Activated naive CD8-positive, alpha-beta T cell treated with anti-CD3 and anti-CD28 coated beads, Interleukin-2, amount 50 U/mL, for 24 hours (primary cell): ENCODE measurements at places on chromosomes 16 and 17.
A peak's percentile ranks its signal among the peaks of the same experiment; 100 is the strongest.

DNA sequence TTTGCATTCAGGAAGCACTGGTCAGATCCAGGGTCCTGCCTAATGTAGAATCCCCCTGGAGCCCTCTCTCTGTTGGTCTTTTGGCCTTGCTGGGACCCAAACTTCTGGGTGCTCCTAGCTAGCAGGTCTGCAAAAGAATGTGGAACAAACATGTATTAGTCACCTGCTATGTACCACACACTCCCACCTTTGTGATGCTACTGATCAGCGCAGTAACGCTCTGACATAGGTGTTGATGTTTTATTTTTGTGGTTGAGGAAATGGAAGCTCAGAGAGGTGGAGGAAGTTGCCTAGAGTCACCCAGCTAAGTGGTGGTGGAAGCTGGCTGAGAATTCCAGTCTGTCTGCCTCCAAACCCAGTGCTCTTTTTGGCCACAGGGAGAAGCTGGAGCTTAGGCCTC, 35.8 kb upstream of the LGALS9 start:
- DNase-seq = no peak

DNA sequence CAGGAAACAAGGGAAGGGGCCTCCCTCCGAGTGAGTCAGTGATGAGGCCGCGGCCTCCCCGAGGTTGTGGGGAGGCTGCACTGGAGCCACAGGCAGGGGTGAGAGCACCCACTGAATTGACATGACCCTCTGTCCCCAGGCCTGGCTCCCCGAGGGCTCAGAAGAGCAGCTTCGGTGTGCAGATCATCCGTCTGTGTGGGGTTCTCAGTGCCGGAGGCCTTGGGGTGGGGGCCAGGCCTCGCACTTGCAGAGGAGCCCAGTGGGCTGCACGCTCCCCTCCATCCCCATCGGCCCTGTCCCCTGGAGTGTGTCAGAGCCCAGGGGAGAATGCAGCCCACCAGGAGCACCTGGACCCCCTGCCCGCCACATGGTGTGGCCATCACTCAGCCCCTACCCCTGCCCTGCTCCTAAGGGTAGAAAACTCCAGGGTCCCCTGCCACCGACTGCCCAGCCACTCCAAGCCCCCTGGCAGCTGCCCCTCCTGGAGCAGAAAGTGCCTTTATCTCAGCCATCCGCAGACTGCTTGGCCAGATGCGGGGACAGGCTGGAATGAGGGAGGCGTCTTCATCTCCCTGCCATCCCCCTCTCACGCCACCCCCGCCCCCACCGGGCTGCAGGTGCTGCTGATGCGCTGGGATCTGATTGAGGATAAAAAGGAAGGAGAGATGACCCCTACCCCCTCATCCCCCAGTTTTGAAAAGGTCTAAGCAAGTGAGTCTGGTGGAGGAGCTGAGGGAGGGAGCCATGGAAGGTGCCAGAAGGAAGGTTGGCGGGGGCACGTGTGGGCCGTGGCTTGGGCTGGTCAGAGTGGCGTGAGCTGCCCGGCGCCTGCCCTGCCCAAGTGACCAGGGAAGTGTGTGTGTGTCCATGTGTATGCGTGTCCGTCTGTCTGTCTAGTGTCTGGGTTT, 358.3 kb downstream of the SEC14L1 start:
- no peak for DNase-seq

DNA sequence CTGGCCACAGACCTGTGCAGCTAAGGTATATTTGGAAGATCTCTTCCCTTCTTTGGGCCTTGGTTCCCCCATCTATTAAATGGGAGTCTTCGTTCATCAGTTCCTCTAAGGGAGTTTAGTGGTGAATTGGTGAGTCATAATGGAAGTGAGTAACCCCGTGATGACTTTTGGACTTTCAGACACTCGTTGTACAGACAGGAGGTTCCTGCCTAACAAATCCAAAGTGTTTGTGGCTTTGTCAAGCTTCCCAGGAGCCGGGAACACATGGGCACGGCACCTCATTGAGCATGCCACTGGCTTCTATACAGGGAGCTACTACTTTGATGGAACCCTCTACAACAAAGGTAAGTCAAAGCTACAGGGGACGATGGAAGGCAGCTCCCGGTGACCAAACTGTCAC, 40.4 kb downstream of the WSCD1 start:
- no peak for DNase-seq

DNA sequence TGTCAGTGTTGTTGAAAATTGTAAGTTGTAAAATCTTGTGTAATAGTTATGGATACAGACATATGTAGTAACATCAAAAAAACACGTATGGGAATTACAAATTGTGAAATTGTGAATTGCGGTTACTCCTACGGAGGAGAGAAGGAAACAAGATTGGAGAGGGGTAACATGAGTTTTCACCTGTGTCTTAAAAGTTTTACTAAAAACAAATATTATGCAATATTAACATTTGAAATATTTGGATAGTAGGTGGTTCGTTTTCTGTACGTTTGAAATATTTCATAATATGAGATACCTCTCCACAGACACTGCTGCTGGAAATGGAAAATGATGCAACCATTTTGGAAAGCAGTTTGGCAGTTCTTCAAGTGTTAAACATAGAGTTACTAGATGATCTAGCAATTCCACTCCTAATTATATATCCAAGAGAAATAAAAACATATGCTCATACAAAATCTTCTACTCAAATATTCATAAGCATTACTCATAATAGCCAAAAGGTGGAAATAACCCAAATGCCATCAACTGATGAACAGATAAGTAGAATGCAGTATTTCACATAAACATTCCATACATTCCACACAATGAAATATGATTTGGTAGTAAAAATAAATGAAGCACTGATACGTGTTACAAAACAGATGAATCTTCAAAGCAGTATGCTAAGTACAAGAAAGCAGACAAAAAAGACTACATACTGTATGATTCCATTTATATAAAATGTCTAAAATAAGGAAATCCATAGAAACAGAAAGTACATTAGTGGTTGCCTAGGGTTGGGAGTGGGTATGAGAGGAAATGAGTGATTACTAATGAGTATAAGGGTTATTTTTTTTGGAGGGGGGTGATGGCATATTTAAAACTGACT, 40.7 kb upstream of the ABCA10 start:
- DNase-seq = no peak

DNA sequence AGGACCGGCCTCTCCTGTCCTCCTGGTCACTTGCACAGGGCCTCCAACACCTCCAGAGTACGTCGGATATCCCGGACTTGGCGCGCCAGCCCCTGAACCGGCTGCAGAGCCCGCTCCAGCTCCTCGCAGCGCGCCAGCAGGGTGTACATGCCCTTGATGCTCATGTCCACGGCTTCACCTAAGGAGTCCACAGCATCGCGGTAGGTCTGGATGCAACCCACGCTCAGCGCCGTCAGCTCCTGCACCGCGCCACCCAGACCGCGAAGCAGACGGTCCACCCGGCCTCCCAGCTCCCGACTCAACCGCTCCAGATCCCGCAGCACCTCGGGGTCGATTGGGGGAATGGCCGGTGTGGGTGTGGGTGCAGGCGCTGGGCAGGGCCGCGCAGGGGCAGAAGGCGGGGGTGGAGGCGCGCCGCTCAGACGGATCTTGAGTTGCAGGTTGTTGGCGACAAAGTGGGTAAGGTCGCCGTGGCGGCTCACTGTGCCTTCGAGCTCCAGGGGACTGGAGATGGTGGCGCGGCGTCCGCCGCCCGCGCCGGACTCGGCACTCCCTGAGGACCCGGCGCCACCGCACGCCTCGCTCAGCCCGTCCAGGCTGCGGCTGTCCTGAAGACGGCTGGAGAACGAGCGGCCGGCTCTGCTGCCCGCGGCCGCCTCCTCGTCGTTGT, 804 bp downstream of the BORCS6 start:
- DNase-seq = peak; percentile 34

- DNase-seq = no peak
These were observed 140.8 kb upstream of the ELAC2 start for GRCh38 chr17:13158494-13159240.
